ENCODE measurements at places on chromosomes 2 and 18.

GRCh38 chr2:212228743-212229171 lies 309.8 kb downstream of the ERBB4 start:
- no peak for DNase-seq

- no peak for DNase-seq
These were observed 63.3 kb downstream of the KCTD18 start for GRCh38 chr2:200446612-200447011.

DNA sequence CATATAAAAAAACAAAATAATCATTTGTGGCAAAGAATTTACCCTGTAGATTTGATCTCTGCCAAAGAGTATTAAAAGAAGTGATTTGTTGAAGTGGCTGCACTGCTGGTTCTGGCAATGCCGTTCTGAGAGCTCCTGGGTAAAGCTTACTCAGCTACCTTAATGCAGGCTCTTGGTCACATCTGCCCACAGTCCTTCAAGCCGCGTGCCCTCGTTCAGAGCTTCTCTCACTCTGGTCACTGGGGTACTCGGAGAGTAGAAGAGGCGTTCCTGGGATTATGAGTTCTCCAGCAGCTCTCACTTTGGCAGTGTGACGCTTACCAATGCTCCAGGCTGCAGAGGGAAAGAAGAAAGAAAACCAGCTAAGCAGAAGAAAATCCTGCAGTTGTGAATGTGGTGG lies 57.9 kb downstream of the ACVR1 start:
- no peak for DNase-seq

- no peak for DNase-seq
These were observed 443.3 kb downstream of the SOCS6 start for GRCh38 chr18:70732188-70732587.

- DNase-seq = no peak
These were observed 334.5 kb downstream of the ARHGAP15 start for GRCh38 chr2:143463719-143464118.

DNA sequence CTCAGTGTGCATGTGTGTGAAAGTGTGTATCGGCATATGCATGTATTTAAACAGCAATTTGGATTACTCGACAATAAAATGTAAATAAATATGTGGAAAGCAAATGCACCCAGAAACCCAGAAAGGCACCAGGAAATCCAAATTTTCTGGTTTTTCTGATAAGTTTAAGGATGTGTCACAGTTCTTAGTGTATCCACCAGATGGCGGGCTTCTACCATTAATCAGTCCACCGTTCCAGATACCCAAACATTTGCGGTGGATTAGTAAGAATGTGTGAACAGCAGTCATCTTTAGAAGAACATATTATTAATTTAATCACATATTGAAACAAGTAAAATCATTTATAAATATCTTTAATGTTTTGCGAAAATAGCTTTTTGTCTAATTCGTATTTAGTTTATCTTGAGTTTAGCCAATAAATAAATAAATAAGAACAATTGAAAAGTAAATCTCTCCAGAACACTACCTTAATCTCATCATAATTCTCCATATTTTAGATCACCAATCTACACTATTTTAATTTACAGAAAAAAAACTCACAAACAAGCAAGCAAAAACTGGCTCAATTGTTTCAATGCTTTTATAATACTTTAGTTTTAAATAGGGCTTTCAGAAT lies 298.9 kb downstream of the DSEL start:
- peak; percentile 55 for DNase-seq

DNA sequence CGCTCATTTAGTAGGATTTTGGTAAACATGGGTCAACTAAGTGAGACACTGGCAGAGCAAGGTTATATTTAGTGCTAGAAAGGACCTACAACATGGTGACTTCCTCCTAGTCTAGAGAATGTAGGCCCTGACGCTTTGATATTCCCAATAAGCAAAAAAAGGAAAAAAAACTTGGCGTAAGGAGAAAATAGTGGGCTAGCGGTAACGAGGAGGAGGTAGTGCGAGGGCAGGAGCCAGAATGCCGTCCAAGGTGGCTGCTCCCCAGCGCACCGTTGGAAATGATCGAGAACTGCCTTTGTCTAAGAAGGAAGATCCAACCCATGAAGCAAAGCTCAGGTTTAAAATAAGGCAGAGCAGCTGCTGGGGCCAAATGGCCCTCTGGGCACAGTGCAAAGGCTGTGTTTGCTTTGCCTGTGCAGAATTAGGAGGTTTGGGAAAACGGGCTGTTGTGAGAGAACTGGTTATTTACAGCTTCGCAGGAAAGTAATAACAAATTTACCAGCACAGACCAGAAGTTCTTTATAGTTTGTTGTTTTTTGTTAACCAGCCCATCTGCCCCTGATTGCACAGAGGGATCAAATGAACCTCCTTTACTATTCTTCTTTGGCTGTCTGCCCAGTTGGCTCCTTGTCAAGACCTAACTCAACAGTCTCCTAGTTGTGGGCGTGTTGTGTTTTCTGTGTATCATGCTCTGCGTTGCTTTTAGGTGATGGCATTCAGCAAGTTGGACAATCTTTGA lies 86.6 kb downstream of the ITGB1BP1 start:
- DNase-seq = no peak

DNA sequence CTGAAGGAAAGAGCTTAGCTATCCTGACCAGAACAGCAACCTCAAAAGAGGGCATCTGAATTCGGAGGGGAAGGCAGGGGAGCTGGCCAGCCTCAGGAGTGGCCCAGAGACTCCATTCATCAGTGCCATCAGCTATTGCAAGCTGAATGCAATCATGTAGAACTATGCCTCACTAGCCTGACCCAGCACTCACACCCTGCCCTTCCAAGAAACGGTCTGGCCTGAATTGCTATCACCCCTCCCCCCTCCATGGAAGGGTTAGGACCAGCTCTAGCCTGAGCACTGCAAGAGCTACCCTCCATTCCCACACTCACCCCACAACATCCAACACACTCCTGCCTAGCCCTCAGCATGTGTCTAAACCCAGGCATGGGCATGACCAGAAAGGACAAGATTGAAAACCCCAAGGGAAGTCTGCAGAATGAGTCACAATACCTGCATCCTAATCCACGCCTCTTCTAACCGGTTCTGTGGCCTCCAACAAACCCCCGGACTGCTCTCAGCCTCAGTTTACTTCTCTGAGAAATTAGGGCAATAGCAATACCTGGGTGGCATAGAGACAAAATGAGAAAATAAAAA lies 120.3 kb downstream of the BCL11A start:
- no peak for DNase-seq

- no peak for DNase-seq
These were observed 25.5 kb upstream of the CTNNA2 start for GRCh38 chr2:79487399-79487798.

GRCh38 chr2:230696670-230697069 lies 16.0 kb upstream of the CAB39 start:
- DNase-seq = no peak

DNA sequence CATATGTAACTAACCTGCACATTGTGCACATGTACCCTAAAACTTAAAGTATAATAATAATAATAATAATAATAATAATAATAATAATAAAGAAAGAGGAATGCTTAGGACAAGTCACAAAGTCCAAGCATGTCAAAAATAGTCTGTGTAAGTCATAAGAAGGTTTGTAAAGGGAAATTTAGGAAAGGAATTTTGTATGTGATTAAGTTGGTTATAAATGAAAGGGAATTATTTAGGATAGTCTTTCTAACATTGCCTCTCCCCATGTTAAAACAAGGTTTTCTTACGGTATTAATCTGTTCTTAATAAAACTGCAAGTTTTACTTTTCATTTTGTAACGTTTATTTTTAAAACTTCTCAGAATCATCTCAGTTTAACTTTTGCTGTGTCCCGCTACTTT lies 62.8 kb downstream of the SESTD1 start:
- no peak for DNase-seq

- DNase-seq = no peak
These were observed 290.4 kb downstream of the EN1 start for GRCh38 chr2:118557016-118557415.

DNA sequence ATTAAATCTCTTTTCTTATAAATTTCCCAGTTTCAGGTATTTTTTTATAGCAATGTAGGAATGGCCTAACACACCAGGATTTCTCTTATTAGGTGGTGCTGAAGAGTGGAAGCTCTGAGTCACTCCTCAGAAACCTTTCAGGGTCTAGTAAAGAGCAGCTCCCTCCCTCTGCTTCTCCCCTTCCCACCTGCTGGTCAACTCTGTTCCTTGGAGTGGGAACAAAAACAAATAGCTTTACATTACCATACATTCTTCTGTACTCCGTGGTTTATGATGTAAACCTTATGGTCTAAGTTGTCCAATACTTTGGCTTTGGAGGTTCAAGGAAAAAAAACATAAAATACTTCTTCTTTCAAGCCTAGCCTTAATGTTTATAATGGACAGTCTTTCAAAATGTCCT lies 2.7 kb upstream of the IL1R1 start:
- no peak for DNase-seq

DNA sequence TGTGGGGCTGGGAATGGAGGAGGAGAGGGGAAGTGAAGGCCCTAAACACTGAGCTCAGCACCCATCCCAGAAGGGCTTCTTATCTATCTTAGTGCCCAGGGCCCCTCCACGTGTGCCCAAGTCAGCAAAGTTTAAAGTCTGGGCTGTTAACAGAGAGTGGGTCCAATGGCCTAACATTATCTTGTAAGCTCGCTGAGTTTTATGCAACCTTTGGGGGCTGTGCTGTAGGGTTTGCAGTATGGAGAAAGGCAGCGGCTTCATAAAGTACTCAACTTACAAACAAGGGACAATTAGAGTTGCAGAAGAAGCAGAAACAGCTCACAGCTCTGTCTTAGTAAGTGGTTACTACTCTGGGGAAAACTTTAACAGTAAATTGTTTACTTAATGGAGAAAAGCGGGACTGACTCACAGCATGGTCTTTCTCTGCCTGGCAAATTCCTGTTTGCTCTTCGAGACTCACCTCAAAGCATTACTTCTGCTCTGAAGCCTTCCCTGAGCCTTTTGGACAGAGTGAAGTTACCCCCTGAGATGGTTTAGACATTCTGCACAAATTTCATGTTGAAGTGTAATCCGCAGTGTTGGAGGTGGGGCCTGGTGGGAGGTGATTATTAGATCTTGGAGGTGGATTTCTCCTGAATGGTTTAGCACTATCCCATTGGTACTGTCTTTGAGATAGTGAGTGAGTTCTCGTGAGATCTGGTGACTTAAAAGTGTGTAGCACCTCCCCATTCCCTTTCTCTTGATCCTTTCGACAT lies 9.0 kb downstream of the ENOSF1 start:
- peak; percentile 19 for DNase-seq

GRCh38 chr2:156005999-156006712 lies 326.4 kb downstream of the NR4A2 start:
- DNase-seq = no peak

- no peak for DNase-seq
These were observed 76.6 kb upstream of the MAP4K3 start for GRCh38 chr2:39513641-39514094.

- peak; percentile 50 for DNase-seq
These were observed 61.4 kb upstream of the RTN4 start for GRCh38 chr2:55111570-55112228.

- DNase-seq = no peak
These were observed 24.4 kb upstream of the LRP2 start for GRCh38 chr2:169386722-169387121.

GRCh38 chr2:39141334-39142271 lies 20.8 kb upstream of the SOS1 start:
- DNase-seq = no peak

DNA sequence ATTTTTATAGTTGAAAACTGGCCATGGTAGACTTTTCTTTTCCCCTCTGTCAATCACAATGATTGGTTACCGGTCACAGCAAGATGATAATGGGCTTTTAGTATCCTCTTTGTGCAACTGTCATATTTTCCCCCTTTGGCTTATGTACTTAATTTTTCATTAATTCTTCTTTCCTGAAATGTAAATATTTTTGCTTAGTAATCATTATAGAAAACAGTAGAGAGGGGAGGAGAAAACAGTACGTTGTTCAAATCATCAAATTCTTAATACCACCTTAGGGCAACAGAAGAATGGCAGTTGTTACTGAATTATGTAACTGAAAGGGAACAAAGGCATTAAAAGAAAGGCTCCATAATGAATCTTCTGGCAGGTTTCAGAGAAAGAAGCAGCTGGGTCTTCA lies 699.0 kb downstream of the METTL4 start:
- DNase-seq = no peak

- DNase-seq = peak; percentile 79
These were observed 47.5 kb upstream of the SP3 start for GRCh38 chr2:174012347-174013314.

GRCh38 chr18:46518438-46518837 lies 138.6 kb downstream of the LOXHD1 start:
- DNase-seq = no peak

GRCh38 chr18:49722477-49722876 lies 90.9 kb downstream of the ACAA2 start:
- DNase-seq = no peak

GRCh38 chr2:105498281-105498846 lies 99.5 kb upstream of the FHL2 start:
- DNase-seq = no peak

- DNase-seq = no peak
These were observed 259.6 kb upstream of the PIK3C3 start for GRCh38 chr18:41695441-41695840.

GRCh38 chr2:227347117-227347516 lies 22.1 kb downstream of the MFF start:
- no peak for DNase-seq

DNA sequence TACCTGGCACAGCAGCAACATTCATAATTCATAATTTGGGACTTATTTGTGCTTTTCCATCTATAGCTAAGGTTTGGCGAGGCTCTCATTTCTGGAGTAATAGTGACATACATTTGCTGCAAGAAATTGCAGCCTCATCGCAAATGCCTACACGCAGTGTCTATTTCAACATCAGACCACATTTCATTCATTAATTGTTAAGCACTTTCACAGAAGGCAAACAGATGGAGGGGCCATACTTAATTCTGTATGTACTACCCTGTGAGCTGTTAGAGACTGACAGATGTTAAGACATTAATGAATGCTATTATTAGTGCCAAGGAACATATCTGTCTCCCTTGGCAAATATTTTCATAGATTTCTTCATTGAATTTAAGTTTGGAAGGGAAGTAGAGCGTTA lies 125.7 kb downstream of the UXS1 start:
- DNase-seq = no peak

DNA sequence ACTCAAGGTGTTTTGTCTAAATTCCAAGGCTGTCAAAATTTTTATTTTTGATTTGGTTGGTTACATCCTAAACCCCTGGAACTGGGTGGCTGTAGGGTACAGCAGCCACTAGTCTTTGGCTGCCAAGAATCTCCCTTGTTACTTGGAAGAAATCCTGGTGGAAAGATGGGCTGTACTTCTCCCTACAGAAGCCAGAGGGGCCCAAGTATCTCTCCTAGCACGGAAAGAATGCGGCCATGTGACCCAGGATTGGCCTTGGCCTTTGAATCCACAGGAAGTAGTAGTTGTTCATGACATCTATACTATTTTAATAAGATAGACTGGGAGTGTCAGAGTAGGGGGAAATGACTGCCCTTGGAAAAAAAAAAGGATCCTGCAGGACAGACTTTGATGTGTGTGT lies 54.4 kb upstream of the MYO3B start:
- DNase-seq = no peak

DNA sequence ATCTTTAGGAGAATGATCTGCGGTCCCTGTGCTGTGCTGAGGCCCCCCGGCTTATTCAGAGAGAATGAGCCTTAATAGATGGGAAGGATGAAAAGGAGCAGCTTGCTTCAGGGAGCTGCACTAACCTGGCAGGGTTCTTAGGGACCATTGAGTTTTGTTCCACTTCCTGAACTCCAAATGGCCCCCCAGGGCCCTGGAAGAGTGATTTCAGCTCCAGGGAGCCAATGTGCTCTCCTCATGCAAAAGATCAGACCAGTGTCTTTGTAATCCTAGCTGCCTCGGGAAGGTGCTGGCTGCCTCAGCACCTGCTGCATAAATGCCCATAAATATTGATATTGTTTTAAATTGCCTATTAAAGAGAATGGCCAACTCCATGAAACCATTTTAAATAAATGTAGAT lies 210.2 kb downstream of the NCK2 start:
- no peak for DNase-seq
